ENCODE measurements at places on chromosomes 7 and 10.

DNA sequence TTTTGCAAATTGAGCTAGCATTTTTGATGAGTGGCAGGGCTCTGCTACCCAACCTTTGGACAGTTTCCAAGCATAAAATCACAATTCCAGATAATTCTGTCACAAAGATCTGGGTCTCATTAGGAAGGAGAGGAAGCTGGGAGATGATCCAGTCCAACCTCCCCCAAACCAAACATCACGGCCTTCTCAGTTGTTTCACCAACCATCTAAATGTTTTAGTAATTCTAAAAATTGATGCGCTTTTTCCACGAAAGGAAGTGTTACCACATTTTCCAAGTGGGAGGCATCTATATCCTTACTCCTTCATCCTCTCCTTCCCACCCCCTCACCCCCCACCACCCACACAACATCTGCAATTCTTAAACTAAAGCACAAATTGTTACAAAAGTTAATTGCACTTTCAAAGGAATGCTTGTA is 108.3 kb downstream of the EGFR start:
- DNase-seq, result no peak

GRCh38 chr10:60167050-60167449 is 222.6 kb downstream of the ANK3 start:
- DNase-seq, result no peak

- DNase-seq, result no peak
These were observed 80.9 kb downstream of the LRMDA start for GRCh38 chr10:75512203-75512933.

- no peak for DNase-seq
These were observed 601.2 kb downstream of the LRMDA start for GRCh38 chr10:76032700-76033039.

DNA sequence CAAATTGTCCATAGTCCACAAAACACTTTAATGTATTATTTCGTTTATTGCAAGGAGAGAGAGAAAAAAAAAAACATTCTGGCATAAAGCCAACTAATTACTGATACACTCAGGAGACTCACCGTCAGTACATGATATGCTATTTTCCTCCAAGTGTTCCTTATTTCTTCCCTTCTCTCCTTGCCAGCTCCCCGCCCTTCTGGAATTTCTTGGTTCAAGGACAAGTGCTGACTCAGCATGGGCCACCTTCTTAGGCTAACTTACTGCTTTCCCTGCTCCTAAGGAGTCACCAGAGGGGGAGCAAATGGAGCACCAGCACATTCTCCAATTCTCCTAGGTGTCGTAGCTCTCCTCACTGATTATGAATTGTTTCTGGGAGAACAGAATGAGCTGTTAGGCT is 133.8 kb upstream of the HDAC9 start:
- DNase-seq, result no peak

DNA sequence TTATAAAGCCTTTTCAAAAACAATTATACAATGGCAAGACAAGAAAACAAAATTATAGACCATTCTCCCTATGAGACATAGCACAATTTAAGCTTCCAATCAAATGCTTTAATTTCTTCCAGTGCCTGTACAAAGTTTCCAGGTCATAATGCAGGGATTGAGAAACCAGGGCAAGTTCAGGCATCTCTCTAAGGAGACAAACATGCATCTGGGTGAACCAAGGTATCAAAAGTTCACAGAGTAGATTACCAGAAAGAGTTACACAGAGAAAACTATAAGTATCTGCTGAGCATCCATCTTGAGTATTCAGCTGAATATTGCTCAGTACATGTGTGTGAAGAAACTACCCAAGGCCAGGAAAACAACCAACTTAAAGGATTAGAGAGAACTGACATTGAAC is 89.1 kb downstream of the COL28A1 start:
- DNase-seq, result no peak

DNA sequence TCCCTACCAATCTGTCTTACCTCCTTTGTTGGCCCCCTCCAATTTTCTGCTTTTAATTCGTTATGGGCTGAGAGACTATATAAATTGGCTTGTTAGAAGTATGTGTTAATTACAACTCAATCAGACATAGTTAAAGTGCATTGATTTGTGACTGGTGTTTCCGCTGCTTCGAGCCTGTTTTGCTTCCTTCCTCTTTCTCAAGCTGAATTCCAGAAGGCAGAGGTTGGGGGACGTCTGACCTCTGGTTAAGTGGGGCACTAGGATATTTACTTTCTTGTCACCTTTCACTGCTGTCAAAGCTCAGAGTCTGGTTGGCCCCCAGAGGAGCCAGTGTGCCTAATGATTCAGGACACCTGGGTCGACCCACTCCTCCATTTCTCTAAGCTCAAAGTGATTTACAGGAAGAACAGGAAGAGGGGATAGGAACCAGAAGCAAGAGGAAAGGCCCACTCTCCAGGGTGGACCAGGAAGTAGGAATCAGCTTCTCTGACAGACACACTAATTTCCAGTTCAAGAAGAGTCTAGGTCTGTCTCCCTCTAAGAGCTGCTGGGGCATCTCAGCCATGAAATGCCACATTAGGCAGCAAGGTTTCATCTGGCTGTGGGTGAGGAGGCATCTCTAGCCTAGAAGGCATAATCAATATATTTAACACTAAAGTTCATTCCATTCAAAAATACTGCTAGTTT is 397.2 kb upstream of the NPVF start:
- DNase-seq, result no peak

Data from esophagus squamous epithelium (tissue), 5 donors.